ENCODE measurements at places on chromosomes 13 and 19. TPM values are rescaled to one million over a fixed set of nuclear protein-coding genes. Genes with fewer than 3 reads are reported as not detected.

The MYPOP gene
- total RNA-seq = 12.5 TPM

The ZNF626 gene
- total RNA-seq = 18.5 TPM

The ZNF208 gene
- not detected for total RNA-seq

The SIGLEC10 gene
- not detected for total RNA-seq

The MCF2L gene
- total RNA-seq = 6.7 TPM

The SBK2 gene
- not detected for total RNA-seq

The ZBTB7A gene
- total RNA-seq = 29.9 TPM

The IGFL1 gene
- total RNA-seq = 2.9 TPM

Data from chondrocyte (in vitro differentiated cells).